HFF-Myc (cell line): ENCODE measurements at places on chromosomes 1 and 21.
A peak's percentile ranks its signal among the peaks of the same experiment; 100 is the strongest.

DNA sequence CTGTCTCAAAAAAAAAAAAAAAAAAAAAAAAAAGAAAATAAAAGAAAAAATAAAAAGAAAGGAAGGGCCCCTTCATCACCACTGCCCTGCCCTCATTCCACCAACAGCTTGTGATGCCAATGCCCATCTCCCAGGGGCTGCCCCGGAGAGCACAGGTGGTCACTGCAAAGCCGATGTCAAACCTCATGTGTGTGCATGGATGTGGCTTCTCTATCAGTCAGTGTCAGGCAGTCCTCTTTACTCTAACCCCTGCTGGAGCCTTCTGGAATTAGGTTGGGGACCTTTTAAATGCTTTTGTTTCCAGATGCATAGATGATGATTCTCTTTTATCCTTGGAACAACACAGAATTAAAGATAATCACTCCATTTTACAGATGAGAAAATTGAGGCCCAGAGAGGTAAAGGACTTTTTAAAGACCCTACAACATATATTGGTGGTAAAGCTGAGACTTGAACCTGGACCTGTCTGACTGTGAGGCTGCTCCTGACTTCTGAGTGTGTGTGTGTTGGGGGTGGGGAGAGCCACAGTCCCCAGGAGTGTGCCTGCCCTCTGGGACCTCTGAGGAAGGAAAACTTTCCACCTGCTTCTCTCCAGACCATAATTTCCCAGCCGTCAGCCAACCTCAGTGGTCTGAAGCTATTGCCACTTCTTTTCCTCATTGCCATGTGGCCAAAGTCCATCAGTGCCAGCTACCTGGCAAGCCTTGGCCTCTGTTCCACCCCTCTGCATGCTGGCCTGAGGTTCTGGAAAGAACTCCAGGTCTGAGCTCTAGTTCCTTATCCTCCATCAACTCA lies 3.0 kb upstream of the TMEM54 start:
- DNase-seq, result no peak

- DNase-seq, result no peak
Observed at GRCh38 chr1:78355656-78356055, 135.1 kb upstream of the PTGFR start.

GRCh38 chr21:38263493-38263892 lies 6.7 kb downstream of the KCNJ15 start:
- no peak for DNase-seq

DNA sequence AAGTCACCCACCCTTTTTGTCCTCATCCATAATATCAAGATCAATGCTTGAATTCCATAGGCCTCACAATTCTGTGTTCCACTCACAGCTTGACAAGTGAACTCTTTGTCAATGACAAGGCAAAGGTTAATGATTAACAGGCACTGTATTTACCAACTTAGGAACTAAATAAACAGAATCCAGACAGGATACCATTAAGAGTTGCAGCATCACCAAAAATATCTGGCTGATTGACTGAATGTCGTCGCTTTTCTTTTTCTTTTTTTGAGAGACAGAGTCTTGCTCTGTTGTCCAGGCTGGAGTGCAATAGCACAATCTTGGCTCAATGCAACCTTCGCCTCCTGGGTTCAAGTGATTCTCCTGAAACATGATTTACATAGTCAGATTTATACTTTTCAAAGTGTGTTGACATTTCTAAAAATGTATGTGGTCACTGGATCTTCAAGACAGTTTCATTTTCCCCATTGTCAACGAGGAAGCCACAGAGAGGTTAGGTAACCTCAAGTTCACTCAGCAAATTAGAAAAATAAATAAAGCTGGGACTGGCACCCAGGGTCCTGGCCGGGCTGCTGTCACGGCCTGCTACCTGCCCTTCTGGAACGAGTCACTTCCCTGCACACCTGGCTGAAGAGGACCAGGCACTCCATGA lies 81.0 kb downstream of the PDE9A start:
- no peak for DNase-seq

DNA sequence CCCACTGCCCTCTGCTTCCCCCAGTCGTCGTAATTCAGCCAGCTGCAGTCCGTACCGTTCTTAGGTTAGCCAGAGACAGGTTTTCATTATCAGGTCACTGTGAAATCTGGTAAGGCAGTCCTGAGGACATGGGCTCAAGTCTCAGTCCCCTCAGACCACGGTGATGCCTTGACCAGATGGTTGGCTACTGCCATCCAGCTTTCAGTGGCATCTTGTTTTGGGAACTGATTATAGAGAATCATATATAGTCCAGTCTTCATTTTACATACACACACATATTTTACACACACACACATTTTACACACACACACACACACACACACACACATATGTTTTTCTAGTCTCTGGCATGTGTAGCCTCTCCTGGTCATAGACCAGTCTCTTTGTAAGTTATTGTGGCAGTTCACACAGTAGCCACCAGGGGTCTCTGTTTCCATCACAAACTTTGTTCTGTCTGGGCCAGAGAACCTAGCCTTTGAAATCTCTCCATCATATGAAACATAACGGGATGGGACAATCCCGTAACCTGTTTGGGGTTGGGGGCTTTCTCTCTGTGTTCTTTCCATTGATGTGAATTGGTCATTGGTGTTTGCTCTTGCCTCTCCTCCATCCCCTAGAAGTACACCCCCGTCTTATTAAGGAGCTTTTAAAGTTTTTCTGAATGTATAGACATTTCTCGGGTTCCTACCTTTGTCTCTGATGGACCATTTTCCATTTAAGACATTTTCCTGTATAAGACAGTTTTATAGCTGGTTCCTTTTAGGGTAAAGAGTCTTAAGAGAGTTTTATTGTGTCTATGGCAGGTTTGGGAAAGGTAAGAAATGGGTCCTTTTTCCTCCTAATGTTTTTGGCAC lies 8.4 kb upstream of the IKBKE start:
- DNase-seq, result no peak

DNA sequence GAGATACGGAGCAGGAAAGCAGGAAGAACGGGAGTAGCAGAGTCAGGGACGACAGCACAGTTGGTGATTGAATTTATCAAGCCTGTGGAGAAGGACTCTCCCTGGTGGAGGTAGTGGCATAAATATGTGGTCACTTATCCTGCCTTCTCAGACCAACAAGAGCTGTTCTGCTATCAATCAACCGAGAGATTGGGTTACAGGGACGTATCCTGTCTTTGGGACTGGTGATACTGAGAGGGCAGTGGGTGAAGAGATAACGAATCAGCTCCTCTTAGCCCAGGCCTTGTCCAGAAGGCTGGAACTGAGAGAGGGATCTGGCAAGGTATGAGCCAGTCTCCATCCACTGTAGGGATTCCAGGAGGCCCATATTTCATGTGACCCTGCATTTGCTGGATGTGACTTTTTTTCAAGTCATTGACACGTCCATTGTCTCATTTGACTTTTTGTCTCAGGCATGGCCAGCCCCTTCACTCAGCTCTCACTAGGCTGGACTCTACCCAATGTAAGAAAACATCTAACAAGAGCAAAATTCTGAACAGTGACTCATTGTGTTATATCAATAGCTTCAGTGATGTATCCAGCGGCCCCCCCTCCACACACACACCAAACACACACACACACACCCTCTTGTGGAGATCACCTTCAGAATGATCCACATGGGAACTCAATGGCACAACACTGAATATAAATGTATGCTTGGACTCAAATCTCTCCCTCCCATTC lies 11.3 kb downstream of the C1orf116 start:
- no peak for DNase-seq

GRCh38 chr1:248906753-248907661 lies 972 bp downstream of the PGBD2 start:
- DNase-seq, result no peak

- no peak for DNase-seq
Observed at GRCh38 chr1:119748040-119748439, 20.7 kb downstream of the HMGCS2 start.

DNA sequence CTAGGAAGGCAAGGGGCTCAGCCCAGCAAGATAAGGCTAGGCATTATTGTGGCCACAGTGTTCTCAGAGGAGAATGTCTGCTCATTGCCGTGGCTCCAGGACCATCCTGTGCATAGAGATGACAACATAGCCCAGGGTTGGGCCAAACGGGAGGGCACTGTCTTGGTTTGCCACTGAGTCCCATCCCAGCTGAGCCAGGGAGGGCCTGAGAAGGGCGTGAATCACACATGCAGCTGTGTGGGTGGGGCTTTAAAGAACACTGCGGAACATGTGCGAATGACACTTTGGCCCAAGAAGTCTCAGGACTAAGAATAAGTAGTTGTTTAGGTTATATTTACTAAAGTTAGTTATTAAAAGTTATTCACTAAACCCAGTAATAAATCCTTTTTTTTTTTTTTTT lies 18.5 kb downstream of the CHAF1B start:
- DNase-seq, result no peak

- peak; percentile 37 for DNase-seq
Observed at GRCh38 chr1:55893155-55893554, 678.0 kb upstream of the USP24 start.

GRCh38 chr21:15682186-15682895 lies 47.4 kb upstream of the USP25 start:
- peak; percentile 24 for DNase-seq
